Substantia nigra (tissue), 51 donors: ENCODE measurements at places on chromosomes 3 and 15.

- no peak for DNase-seq
Observed at GRCh38 chr3:150710097-150710496, 6.4 kb upstream of the ERICH6 start.

DNA sequence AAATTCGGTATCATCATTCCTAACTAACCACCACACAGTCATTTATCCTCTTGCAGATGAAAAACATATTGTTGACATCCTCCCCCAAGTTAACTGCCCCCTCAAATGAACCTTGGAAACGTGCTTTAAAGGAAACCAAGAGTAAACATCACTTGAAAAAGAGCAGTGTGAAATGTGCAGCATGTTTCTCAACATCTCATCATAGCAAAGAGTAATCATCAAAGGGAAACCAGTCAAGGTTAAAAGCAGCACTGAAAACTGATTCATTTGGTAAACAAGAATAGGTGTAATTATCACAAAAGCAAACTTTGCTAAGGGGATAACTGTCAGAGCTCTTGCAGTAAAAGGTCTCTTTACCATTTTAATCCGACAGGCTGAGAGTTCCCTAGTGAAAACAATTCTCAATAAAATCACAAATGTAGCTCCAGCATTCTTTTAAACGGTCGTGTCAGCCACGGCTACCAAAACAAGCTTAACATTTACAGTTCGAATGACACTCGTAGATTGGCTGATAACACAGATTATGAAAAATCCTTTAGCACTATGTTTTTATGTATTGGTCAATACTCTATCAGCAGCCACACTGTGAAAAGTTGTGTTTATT lies 461.0 kb downstream of the GBE1 start:
- no peak for DNase-seq

DNA sequence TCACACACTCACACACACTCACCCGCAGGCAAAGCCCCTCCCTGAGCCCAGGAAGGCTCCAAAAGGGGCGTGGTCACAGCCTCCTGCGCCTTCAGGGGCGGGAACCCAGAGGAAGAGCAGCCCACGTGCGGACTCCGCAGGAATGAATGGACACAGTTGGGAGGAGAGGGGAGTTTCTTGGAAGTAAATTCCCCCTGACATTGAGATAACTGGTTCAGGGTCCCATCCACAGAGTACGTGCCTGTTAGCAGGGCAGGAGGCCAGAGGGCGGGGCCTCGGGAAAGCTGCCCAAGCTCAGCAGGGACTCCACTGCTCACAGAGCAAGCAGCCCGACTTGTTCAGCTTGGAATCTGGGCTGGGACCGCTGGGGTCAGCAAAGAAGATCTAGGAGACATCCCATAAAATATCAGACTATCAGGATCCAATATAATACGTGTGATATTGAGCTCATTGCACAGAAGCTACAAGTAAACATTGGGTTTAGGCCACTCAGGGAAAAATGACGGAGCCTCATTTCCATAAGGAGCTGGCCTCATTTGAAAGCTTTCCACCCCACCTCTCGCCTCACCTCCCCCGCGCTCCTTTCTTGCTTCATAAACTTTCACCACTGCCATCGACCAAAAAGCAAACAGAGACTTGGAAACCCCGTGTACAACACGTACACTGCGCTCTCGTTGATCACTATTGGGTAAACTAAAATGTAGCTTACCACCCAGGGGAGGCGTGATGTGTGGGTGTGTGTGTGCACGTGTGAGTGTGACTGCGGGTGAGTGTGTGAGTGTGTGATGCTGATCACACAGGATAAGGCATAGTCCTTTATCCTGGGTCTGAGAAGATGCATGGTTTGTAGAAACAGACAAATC lies 36.0 kb downstream of the TM2D3 start:
- no peak for DNase-seq

DNA sequence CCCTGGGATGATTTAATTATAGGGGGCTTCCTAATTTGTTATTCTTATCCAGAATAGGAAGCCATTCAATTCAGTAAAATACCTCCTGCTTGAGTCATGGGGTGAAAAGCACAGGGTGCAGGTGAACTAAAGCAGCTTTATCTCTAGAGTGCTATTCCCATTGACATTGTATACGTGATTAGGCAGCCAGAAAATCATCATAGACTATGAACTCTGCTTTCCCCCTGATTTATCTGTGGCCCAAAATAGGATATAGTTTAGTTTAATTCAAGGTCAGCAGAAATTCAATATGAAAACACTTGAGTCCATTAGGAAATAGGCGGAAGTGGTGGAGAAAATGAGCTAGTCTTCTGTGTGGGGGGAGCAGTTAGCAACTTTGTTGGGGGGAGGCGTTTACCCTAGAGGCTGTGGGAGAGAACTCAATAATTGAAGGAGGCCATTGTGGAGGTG lies 18.2 kb upstream of the PRKCI start:
- no peak for DNase-seq

DNA sequence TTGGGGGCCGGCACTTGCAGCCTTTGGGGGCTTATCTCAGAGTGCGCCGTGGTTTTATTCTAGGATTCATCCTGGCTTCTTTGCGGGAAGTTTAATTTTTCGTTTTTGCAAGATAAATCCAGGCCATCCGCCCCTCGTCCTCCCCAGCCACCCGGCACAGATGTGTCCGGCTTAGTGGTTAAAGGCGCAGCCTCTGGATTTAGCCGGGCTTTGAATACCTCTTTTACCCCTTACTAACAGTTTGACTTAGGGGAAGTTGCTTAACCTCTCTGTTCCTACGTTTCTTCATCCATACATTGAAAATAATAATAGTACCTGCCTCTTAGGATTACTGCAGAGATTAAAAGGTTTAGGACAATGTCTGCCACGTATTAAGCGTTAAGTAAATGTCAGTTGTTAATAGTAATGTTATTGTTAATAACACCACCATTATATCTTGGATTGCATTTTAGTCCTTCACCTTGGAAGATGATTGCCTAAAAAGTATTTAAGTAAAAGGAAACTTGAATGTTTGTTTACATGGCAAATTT lies 714 bp downstream of the ECT2 start:
- DNase-seq = no peak

DNA sequence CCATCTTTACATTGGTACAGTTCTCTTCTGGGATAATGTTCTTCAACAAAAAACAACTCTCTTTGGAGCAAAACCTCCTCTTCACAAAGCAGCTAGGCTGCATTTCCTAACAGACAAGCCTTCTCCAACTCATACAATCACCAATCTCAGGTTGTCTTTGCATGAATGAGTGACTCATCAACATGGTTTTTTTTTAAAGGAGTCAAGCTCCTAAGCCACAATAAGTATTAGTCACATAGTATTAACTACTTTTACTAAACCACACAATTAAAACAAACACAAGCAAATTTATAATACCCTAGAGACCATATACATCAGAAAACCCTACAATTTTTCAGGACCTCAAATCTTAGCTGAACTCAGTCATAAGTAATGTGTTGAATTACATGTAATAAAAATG lies 137.4 kb downstream of the TBC1D5 start:
- DNase-seq = no peak

- DNase-seq = no peak
Observed at GRCh38 chr3:179750720-179751328, 98.0 kb downstream of the USP13 start.
